Activated CD4-positive, alpha-beta T cell treated with anti-CD3 and anti-CD28 coated beads, Interleukin-2, Interleukin-4, amounts not matched to agents 100 ng/mL and 50 ng/mL, durations not matched to agents 16 hours and 8 hours (primary cell): ENCODE measurements at places on chromosomes 12 and 14.

DNA sequence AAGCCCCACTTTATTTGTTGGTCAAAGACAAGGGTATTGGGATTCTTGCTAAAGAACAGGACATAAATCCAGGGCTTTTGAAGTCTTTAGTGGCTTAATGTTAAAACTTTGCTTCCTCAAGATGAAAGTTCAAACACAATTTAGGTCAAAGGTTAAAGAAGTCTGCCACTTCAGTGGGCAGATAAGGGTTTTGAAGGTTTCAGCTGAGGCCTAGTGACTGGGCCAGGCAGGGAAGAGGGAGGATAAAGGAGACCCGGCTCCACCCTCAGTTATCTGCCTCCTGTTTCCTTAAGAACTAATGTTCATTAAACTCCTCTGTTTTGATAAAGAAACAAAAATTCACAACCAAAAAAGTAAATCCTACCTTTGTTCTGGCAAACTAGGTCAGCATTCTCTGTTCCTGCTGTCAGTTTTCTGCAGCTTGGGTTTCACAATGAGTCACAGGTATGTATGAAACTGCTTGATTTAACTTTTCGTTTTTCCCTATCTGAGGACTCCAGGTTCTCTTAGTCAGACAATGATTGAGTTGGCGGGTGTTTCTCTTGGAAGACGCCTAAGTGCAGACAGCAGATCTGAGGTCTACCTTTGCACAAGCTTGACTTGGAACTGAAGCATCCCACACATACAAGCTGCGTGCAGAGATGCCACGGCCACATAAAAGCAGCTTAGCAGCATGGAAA is 208.3 kb downstream of the EXOC5 start:
- peak; percentile 81 for DNase-seq

GRCh38 chr12:49720214-49720613 is 13.0 kb upstream of the FMNL3 start:
- no peak for DNase-seq

DNA sequence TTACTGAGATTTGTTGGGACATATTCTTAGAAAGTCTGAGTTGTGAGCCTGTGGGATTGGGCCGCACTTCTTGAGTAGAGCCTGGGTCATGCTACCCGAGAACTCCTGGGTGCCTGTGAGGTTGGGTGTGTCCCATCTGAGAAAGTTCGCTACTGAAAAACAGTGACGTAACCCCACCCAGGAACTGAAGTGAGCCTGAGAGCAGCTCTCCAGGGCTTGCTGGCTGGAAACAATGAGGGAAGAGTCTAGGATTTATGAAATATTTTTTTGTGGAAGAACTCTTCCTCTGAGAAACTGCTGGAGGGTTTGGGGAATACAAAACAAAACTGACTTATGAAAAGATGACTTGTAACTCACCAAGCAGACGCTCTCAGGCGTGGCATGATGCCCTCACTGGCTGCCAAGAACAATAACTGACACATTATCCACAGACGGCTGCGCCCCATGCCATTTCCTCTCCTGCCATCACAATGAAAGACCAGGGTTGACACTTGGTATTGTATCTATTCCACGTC is 69.2 kb downstream of the RASSF3 start:
- peak; percentile 67 for DNase-seq

DNA sequence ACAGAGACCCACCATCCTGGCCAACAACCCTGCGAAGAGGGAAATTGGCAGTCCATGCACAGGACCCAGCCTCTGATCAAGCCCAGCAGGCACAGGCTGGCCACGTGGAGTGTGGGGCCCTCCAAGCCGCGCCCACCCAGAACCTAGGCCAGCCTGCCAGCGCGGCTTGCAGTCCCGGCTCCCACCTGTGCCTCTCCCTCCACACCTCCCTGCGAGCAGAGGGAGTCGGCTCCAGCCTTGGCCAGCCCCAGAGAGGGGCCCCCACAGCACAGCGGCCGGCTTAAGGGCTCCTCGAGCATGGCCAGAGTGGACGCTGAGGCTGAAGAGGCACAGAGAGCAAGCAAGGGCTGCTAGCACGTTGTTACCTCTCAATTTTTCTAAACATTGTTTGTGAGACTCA is 373.4 kb downstream of the NELL2 start:
- DNase-seq: no peak

GRCh38 chr12:130194154-130194553 is 31.9 kb downstream of the FZD10 start:
- DNase-seq: no peak

DNA sequence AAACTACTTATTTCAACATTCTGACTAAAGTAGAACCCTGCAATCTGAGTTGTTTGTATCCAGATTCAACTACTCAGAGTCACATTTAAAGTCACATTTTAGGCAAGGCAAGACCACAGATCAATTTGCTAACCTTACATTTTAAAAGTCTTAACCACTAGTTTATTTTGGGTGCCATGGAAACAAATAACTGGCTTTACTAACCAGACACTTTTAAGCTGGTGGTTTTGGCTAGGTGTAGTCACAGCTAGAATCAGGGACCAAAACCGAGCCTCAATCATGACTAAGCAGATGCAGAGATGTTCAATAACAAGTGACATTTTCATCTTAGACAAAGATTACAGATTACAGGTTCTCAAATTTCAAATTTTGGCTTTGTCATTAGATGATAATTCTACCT is 115.3 kb downstream of the PDE6H start:
- peak; percentile 76 for DNase-seq

DNA sequence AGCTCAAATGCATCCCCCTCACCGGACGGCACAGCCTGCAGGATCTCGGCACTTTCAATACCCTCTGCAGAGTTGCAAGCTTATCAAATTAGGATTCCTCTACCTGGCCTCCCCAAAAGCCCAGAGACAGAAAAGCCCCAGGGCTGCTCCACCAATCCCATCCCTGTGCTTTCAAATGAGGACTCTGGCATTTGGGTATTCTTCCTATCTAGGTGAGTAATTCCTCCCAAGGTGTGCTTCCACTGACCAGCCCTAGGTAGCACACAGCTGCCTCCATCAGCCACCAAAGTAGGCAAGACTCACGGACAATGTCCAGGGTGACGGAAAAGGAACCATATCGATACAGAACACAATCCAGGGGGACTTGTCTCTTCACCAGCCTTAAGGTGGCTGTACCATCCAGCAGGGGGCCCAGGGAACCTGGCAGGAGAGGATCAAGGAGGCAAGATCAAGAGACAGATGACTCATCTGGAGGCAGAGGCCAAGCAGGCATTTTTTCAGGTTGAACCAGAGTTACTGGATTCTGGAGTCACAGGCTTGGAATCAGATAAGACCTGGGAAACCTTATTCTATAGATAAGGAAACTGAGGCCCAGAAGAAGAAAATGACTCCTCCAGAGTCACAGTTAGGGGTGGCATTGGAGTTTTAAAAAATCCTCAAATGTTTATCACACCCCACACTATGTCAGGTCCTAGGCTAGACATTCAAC is 9.9 kb downstream of the PMEL start:
- no peak for DNase-seq

- DNase-seq: no peak
Observed at GRCh38 chr12:129670256-129670920, 233.4 kb downstream of the TMEM132D start.

DNA sequence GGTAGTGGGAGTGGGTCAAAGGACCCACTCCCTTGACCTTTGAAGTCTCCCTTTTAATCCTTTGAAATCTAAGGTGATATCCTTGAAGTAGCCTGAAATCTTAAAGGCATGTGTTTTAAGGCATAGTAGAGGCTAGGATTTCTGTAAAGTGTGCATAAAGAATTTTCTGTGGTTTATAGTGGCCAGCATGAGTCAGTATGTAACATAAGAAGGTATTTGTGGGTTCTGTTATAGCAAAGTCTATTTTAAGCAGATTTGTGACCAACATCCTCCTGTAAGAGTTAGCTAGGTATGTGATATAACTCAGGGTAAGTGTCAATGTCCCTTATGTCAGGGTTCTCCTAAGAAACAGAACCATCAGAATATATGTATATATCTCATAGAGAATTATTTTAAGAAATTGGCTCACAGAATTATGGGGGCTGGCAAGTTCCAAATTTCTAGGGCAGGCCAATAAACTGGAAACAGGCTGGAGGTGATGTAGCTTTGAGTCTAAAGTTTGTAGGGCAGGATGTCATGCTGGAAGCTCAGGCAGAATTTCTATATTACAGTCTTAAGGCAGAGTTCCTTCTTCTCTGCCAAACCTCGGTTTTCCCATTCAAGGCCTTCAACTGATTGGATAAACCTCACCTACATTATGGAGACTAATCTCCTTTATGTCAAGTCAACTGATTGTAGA is 18.7 kb upstream of the EPYC start:
- no peak for DNase-seq

- DNase-seq: no peak
Observed at GRCh38 chr12:12266389-12266872, 413 bp downstream of the LRP6 start.

GRCh38 chr12:100185361-100185894 is 15.2 kb upstream of the ACTR6 start:
- DNase-seq: peak; percentile 39

DNA sequence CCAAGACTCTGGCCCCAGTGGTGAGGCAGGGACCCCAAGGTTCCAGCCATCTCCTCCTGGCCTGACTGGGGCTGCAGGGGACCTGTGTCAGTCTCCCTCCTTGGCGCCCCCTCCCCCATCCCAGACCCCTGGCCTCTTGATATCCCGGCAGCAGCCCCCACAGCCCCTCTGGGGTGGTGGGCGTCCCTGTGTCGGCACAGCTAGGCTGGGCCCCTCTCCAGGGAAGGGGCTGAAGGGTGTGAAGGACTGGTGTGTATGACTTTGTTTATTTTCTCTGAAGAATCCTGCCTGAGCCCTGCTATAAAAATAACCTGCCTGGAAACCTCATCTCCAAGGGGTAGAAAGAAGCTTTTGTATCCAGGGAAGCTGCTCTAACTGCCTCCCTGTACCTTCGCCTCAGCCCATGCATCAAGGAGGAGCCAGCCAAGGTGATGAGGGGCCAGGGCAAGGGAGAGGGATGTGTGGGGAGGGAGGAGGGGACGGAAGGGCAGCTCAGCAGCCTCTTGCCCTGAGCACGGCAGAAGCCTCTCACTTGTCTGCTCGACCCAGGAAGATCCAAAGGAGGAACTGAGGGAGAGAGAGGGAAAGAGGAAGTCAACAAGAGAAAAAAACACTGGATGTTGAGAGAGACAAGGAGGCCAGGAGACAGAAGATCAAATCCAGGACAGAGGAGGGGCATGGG is 25.4 kb upstream of the COL2A1 start:
- no peak for DNase-seq

GRCh38 chr14:79584679-79585078 is 626.6 kb downstream of the DIO2 start:
- no peak for DNase-seq

- DNase-seq: no peak
Observed at GRCh38 chr12:66725031-66725430, 46.2 kb upstream of the GRIP1 start.

DNA sequence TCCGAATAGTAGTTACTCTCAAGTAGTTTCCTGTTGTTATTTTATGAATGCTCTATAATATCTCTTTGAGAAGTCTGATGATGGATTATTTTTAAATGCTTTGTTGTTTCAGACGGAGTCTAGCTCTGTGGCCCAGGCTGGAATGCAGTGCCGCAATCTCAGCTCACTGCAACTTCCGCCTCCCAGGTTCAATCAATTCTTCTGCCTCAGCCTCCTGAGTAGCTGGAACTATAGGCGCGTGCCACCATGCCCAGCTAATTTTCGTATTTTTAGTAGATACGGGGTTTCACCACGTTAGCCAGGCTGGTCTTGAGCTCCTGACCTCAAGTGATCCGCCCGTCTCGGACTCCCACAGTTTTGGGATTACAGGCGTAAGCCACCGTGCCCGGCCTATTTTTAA is 1.4 kb upstream of the OS9 start:
- no peak for DNase-seq

- no peak for DNase-seq
Observed at GRCh38 chr12:52522346-52523011, 2.3 kb upstream of the KRT5 start.

- DNase-seq: no peak
Observed at GRCh38 chr12:125255935-125256633, 190.8 kb downstream of the AACS start.

- no peak for DNase-seq
Observed at GRCh38 chr12:69438539-69438938, 31.6 kb upstream of the FRS2 start.

GRCh38 chr12:14956024-14956891 is 5.1 kb downstream of the ARHGDIB start:
- DNase-seq: peak; percentile 71

DNA sequence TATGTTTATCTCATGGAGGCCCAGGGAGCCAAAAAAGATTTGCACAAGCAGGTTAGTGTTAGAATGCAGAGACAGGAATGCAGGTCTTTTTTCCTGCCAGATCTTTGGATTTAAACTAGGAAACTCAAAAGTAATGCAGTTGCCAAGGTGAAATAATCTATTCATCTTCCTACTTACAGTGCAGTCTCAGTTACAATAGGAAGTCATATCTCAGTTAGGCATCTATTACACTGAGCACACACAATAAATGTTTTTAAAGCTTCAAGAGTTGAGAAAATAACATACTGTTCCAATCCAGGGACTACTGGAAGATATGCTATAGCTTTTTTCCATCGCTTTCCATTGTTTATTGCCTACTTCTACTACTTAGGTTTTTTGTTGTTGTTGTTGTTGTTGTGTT is 279.3 kb upstream of the E2F7 start:
- DNase-seq: no peak

DNA sequence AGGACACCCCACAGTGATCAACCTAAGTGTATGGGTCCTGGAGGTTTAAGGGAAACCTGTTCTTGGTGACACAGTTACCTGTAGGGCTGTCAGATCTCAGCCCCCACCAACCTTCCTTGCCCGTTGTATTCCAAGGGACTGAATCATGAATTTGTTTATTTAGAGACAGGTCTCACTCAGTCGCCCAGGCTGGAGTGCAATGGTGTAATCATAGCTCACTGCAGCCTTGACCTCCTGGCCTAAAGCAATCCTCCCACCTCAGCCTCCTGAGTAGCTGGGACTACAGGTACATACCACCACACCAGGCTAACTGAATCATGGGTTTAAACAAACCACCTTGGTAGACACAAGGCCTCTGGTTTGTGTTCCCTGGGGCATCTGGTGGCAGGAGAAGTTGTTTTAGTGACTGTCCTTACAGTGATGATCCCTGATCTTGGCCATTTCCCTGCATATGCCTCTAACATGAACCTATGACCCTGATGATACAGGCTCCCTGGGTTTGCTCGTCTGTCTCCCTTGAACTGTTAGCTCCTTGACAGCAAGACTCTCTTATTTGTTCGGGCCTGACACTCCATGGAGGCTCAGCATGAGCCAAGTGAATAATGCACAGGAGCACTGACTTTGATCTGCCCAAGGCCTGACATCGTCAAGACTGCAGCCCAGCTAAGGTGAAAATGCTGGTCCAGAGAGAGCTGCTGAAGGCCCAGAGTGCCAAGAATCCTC is 47.9 kb downstream of the PITPNM2 start:
- no peak for DNase-seq
